ENCODE measurements at places on chromosomes 6 and 20.

- DNase-seq: no peak
Observed at GRCh38 chr20:4471221-4471620, 250.5 kb upstream of the PRND start.

GRCh38 chr6:157433678-157434081 lies 52.7 kb downstream of the ZDHHC14 start:
- no peak for DNase-seq

DNA sequence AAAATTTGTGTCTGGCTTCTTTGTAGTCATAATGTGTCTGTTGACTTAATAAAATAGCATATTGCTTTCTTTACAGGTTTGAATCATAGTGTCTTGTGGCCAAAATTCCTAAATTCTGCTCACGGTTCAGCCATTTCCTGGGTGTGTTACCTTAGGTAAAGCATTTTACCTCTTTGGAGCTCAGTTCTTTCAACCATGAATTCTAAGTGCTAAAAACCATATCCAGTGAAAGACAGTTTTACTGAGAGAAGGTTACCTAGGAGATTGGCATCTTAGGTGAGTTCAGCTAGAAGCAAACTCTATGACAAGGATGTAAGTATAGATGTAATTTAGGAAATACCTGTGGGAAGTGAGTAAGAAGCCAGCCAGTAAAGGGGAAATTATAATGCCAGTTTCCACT lies 20.7 kb downstream of the CRYBG1 start:
- no peak for DNase-seq

DNA sequence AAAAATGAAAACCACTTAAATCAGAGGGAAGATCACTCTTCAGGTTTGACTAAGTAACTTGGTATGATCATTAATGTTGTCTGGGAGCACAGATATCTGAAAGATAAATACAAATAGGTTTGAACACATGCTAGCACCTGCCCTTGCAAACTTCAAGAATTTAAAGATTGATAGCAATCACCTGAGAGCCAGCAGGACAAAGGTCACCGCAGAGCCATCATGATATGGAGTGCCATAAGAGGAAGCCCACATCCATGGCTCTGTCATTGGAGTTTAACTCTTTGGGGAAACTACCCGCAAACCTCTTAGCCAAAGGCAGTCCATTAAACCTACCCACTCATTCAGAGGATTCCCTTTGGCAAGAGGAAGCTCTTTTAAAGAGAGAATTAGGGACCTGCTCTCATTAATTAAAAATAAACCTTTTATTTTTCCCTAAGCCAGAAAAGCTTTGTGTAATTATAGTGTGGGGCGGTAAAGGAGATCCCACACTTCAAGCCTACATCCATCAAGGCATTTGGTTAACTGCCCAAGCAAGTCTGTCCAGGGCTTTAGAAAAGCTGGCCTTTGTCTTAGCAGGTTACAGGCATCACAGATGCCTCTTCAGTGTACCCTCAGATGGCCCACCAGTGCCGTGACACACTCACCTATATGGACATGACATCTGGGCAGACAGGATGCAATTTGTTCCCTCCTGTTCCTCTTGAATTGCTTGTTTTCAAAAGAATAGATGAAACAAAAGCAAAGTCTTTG lies 73.0 kb downstream of the SASH1 start:
- DNase-seq: no peak

GRCh38 chr6:143149771-143150170 lies 89.1 kb downstream of the AIG1 start:
- DNase-seq: no peak

DNA sequence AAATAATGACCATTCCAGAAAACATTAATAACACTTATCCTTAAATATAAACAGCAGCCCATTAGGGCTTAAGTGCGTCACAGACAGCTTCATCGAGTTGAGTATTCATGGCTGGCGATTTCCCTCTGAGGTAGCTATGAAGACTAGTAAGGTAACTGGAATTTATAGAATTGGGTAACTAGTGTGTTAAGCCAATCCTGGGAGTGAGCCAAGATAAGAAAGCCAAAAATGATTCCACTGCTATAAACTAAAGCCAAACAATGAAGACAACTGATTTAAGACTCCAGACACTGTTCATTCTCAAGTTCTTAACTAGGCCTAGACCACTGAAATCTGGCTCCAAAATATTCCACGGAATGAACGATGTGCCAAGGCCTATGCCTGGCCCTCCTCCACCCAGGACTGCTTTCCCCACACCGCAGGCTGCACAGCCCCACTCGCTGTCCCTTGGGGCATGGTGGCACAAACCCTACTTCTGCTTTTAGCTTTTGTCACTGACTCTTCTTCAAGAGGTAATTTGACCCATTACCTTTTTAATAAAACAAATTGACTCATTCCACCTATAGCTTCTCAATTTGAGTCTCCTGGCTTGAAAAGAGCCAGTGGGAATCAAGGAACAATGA lies 66.0 kb downstream of the BLOC1S5 start:
- no peak for DNase-seq

- no peak for DNase-seq
Observed at GRCh38 chr6:53029257-53029656, 34.2 kb upstream of the GSTA4 start.

DNA sequence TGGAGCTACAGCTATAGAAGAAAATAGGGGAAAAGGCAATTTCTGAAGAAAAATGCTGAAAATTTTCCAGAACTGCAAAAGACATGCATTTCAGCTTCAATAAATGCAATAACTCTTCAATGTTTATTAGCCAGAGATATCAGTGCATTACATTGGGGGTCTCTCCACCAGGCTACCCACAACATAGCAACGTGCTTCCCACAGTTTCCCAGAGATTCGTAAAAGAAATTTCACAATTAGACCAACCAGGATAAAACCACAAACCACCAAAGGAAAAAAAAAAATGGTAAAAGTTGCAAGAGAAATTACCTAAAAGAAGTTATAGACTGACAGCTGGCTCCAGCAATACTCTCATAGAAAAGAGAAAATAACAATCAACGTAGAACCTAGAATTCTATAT lies 16.0 kb downstream of the LY86 start:
- peak; percentile 31 for DNase-seq

- no peak for DNase-seq
Observed at GRCh38 chr6:16849280-16849987, 88.2 kb upstream of the ATXN1 start.

DNA sequence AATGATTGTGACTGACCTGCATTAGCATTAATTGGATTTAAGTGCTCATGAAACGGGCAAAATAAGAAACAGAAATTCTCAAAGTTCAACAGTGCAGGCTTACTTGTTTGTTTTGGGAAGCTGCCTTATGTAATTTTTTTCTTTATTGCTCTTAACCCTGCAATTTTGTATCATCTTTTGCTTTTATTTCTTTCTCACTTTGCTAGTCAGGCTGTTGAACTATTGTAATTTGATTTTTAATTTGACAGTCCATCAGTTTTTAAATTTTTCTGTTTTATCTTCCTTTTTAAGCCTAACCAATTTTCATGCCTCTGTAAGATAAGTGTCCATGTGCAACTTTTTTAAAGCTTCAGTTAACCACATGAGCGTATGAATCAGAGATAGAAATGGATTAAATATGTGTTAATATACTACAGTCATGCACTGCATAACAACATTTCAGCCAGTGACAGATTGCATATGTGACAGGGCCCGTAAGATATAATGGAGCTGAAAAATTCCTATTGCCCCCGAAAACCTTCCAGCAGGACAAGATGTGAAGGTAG lies 44.6 kb downstream of the PEX7 start:
- no peak for DNase-seq

DNA sequence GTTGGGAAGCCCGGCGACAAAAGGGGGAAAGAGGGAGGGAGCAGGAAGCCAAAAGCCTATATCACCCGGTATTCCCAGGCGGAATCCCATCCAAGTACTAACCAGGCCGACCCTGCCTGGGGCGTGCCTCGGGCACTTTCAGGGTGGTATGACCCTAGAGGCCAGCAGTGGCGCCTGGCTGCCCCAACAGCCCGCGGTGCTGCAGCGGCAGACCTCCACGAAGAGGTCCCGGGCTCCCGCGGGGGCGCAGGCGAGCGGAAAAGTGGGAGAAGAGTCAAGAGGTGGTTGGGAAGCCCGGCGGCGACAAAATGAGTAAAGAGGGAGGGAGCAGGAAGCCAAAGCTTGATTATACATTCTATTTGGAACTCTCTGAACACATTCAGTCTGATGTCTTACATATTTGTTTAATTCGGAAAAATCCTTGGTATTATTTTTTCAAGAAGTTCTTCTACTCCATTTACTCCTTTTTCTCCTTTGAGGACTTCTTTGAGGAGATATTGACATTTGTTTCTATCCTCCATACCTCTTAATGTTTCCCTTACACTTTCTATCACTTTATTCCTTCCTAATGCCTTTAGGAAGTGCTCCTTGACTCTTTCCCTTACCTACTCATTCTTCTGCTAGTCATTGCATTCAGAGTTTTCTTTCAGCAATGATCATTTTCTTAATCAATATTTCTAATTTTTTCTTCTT lies 11.5 kb downstream of the TREML4 start:
- DNase-seq: no peak

- DNase-seq: no peak
Observed at GRCh38 chr20:50355590-50356524, 154.3 kb upstream of the PTPN1 start.

DNA sequence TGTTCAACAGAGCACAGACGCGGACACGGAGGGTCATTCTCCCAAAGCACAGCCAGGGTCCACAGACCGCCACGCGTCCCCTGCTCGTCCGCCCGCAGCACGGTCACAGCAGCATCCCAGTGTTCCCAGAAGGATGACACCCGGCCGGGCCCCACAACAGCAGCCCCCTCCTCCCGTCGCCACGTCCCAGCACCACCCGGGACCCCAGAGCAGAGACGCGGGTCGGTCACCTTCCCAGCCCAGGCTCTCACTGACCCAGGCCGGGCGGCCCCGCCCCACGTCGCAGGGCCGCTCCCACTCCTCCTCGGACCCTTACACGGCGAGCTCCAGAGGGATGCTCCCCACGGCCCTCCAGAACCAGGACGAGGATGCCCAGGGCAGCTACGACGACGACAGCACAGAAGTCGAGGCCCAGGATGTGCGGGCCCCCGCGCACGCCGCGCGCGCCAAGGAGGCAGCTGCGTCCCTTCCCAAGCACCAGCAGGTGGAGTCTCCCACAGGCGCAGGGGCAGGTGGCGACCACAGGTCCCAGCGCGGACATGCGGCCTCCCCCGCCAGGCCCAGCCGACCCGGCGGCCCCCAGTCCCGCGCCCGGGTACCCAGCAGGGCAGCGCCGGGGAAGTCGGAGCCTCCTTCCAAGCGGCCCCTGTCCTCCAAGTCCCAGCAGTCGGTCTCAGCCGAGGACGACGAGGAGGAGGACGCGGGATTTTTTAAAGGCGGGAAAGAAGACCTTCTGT lies 64.3 kb downstream of the FNDC1 start:
- no peak for DNase-seq

Measured in Jurkat, Clone E6-1 (cell line).